Hippocampal formation (tissue), 2 donors: ENCODE measurements at places on chromosomes 7 and 10.

DNA sequence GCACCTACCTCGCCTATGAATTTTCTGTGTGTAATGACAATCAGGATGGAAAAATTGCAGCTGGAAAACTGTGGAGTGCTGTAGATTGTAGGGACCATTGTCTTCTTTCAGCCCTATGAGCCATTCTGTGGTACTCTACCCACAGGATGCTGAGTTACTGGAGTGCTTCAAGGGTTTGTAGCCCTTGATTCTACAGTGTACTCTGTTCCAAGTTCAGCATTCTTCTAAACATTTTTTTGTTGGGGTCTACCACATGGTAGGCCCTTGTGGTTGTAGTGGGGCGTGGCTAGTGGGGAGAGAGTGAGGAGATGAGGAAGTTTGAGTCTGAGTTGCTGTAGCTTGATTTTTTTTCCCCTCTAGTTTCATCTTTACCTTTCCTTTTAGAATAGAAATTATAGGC, 33.5 kb downstream of the REEP3 start:
- DNase-seq = no peak

GRCh38 chr10:30758338-30758737, 128.8 kb upstream of the LYZL2 start:
- no peak for DNase-seq

DNA sequence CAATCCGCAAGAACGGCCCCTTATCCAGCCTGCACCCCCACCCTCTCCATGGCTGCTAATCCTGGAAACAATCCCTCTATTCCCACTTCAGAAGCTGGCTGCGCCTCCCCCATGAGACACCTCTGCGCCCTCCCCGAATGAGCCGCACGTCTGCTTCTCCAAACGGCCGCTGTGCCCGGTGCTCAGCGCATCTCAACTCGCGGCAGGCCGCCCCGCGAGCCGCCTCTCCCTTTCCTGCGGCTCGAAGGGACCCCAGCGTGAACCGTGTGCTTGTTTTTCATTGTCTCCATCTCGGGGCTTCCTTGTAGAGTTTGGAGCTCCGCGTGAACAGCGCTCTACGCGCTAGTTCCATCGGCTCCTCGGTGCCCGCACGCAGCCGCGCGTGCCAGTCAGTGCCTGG, 20.8 kb upstream of the FXYD4 start:
- no peak for DNase-seq

DNA sequence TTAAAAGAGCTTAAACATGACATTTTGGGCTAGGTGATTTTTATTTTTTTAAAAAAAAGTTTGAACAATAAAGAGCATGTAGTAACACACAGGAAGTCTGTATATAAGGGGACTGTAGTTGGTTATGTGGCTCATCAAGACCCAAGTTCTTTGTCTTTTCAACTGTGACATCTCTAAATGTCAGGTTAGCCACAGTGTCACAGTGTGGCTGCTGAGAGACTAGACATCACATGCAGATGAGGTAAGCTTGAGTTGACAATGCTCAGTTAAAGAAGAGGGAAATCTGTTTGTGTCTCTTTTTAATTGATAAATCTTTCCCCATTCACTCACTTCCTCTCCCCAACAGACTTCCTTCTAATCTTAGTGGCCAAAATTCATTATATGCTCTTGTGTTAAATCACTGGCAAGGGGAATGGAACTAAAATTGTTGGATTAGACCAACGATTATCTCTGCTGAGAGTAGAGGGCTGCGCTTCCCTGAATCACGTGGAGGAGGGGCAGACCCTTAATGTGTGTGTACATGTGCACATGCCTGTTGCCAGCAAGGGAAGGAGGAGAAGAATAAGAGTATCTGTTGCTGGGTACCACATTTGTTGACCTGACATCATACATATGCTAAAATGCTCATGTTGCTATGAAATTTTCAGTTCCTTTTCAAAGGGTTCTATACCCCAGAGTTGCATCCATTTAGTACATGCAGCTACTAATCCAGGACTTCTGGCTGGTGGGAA, 78.3 kb downstream of the MMRN2 start:
- no peak for DNase-seq

DNA sequence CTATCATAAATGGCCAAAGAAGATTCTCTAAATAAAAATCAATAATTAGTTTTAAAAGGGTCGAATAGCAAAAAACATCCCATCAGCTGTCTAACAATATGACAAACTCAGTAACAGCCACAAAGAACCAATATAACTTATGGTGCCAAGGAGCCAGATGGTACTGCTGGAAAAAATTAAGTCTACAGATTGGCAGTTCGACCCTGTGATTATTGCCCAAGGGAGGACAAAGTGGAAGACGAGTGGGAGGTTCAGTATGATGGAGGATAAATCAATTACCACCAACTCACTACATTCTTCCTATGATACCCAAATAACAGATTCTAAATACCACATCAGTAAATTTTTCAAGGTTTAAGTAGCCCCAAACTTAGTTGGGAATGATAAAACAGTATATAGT, 49.0 kb downstream of the SKAP2 start:
- no peak for DNase-seq

DNA sequence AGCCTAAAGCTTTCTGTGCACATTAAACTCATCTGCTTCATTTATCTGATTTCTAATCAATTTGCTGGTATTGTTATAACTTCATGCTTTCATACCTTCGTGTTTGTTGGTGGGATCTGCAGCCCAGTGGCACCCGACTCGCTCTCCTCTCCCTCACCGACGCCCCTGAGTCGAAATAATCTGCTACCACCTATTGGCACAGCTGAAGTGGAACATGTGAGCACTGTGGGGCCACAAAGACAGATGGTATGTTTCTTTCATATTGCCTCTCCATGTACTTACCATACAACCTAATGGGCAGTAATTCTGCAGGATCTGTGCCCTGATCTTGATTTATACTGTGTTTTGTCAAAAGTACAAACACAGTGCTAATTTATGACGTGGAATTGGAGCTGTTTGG, 12.4 kb downstream of the DNAJC9 start:
- DNase-seq = no peak

GRCh38 chr10:48694371-48695030, 9.8 kb downstream of the WDFY4 start:
- DNase-seq = no peak

DNA sequence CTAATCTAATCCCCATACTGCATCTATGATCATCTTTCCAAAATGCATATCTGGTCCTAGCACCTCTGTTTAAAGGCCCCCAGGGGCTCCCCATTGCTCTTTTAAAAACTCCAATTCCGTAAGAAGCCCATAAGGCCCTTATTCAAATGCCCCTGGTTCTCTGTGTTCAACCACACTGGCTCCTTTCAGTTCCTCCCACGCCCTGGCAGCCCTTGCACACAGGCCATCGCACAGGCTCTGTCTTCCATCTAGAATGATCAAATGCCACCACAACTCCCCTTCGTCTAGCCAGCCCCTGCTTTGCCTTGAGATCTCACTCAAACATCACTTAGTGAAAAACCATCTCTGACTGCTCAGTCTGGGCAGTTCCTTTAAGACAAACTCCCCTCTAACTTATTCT, 112.9 kb upstream of the LYZL2 start:
- no peak for DNase-seq

DNA sequence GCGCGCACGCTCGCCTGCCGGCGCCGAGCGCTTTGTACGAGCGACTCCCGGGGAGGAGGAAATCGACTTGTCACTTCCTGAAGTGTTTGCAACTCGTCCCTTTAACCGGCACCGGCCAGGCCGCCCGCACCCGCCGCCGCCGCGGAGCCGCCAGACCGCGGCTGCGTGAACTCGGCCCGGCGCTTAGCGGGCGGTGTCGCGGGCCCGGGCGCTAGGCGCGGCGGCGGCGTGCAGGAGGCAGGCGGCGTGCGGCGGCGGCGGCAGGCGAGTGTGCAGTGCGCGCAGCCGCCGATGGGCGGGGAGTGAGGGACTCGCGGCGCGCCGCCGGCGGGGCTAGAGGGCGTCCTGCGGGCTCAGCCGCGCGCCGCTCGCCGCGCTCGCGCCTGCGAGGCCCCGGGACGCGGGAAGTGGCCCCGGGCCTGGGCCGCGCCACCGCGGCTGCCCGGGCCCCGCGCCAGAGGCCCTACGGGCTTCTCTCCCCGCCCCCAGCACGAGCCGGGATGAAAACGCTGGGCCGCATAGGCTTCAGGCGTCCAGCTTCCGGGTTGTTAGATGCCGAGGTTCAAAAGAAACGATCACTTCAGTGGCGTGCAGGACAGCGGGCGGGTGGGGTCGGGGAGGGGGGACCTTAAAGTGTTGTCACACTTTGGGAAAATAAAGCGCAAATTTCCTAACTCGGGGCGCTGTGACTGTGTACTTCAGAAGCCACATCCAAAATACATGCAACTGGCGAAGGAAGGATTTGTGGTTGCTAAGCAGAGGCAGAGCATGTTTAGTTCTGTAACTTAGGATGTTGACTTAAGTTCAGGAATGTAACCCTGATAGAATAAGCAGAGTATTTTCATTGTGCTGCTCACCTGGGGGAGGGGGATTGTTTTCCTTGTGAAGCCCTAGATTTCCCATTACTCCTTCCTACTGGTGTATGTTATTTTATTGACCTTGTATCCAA, at the start of gene FAM53B:
FAM53B (minus strand) TSS at position 277 of the 949 bp plus-strand sequence. CDS start 37,665 bp downstream, outside the sequence.
- peak; percentile 87 for DNase-seq

DNA sequence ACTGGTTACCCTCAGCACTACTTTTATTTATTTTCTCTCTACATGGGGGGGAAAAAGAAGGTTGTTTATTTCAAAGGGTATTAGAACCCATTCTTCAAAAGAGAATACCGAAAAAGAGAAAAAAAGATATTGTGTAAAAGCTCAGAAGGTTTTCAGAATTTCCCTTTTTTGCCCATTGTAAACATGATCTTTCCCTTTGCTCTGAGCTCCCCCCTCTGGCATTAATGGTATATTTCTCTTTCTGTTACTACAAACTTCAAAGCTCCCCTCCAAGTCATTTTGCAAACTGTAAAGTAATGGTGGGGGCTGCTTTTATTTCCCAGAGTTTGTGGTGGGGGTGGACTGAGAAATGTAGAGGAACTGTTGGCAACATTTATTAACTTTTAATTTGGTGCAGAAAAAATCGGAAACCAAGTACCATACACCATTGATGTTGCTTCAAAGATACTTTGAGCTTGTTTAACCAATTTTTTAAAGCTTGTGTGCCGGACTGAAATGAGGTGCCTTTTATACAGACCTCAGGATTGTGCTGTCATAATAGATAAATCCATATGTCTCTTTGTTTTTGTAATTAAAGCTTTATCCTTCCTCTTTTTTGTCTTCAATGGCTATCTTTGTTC, 181.5 kb downstream of the EXOC4 start:
- peak; percentile 51 for DNase-seq

DNA sequence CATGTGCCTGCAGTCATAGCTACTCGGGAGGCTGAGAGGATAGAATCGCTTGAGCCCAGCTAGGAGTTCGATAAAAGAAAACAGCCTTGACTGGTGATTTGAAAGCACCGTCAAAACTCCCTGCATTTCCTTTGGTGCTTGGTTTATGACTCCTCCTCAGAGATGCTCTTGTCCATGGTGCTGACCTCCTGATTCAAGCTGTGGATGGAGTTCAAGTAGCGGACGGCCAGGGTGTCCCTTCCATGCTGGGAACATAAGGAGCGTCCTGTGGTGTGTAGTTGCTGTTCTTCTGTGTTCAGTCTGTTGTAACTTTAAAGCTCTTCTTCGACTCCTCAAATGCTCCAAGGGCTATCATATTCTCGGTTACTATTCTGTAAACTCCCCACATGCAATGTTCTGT, 382.5 kb upstream of the KIAA1217 start:
- no peak for DNase-seq

- no peak for DNase-seq
Observed at GRCh38 chr10:62498271-62498670, 124.1 kb downstream of the ZNF365 start.

- DNase-seq = no peak
Observed at GRCh38 chr10:26781797-26782196, 79.0 kb downstream of the ABI1 start.

DNA sequence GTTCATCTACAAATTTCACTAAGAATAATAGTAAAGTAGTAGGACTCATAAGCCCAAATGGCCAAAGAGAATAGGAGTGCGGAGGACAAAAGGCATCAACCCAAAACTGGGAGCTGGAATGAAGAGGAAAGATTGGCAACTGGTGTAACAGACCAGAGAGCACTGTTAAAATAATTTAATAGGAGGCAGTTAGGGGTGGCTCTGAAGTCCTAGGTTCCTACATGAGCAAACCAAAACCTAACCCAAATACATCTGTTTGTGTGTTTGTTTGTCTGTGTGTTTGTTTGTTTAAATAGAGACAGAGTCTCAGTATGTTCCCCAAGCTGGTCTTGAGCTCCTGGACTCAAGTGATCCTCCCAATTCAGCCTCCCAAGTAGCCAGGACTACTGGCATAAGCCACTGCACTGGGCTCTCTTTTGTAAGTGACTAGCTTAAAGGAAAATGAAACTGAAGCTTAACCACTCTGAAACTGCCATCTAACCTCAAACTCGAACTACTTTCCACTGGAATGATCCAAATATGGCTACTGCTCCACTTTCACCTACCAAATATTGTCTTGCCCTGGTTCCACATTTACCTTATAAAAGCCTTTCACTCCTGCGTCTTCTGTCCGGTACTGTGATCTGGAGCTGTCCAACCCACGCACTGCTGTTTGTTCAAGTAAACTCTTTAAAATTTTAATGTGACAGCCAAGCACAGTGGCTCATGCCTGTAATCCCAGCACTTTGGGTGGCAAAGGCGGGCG, 94.9 kb downstream of the AKR1D1 start:
- DNase-seq = no peak

DNA sequence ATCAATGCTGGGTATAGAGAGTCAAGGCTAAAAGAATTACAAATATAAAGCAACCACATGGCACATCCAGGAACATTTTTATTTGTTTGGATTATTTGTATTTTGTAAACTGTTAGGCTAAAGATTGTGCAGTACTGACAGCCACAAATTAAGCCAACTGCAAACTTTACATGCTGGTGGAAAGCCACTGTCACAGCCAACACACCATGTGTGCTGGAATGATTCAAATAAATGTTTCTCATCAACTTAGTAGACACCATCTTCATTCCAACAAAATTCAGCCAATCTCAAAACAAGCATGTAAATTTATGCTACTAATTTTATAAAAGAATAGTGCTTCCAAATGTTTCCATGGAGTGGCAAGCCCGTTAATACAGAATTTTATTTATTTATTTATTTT, 211.8 kb downstream of the ELMO1 start:
- DNase-seq = no peak

DNA sequence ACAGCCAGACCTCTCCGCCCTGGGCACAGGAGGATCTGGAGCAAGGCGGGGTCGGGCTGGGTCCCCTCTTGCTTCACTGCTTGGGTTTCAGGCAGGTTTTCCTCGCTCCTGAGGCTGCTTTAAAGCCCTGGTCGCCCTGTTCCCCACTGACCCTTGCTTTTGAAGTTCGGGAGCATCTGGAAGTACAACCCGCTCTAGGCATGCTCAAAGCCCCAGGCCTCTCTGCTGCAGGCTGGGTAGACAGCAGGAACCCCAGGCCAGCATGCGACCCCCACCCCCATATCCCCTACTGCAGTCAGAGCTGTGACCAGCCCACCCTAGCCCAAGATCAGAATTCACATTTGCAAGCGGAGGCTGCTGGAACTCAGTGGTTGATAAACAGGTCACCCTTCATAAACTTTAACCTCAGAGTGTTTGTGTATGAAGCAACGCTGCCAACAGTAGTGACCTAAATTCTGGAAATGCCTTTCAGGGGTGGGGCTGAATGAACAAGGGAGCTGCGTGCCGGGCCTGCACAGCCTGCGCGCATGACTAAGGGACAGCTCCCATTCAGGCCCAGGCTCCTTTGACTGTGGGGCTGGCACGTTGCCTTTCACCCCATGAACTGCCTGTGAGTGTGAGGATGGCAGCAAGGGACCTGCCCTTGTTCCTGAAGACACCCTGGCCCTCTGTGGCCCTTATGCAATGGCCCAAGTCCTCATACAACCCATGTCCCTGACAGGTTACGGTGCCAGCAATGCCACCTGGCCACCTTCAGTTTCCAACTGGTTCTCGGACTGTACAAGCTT, 52.5 kb downstream of the PROSER2 start:
- no peak for DNase-seq
